Neural progenitor cell (in vitro differentiated cells): ENCODE measurements at places on chromosomes 3 and 15. TPM values are rescaled to one million over a fixed set of nuclear protein-coding genes. Genes with fewer than 3 reads are reported as not detected.

DNA sequence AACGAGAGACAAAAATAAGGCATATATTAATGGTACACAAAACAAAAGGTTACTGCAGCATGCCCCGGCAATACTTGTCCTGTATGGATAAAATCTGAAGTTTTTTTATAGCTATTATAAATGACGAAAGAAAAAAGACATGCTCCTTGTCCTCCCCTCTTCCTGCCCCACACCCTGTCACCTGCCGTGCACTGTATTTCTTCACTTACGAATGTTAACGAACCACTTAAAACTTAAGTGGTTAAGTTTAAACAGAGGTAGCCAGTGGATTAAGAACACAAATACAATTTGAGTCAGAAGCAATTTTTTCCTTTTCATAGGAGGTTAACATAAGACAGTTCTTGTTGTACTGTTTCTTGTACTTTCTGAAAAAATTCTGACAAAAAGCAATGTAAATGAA is 799.1 kb upstream of the NECTIN3 start:
- H3K27me3 ChIP-seq: no peaks in the 10 kb centered on the region
- H3K4me1 ChIP-seq: no peaks in the 10 kb centered on the region
- no peak overlapping the region for H3K27ac ChIP-seq
- no peaks in the 10 kb centered on the region for H3K36me3 ChIP-seq
- no peak for DNase-seq

- H3K4me3 ChIP-seq: no peak overlapping the region
- H3K27ac ChIP-seq: no peak overlapping the region
- H3K36me3 ChIP-seq: no peaks in the 10 kb centered on the region
- H3K4me1 ChIP-seq: no peaks in the 10 kb centered on the region
- no peaks in the 10 kb centered on the region for H3K27me3 ChIP-seq
- DNase-seq: no peak
These were observed 543.1 kb upstream of the NECTIN3 start for GRCh38 chr3:110528305-110529121.

DNA sequence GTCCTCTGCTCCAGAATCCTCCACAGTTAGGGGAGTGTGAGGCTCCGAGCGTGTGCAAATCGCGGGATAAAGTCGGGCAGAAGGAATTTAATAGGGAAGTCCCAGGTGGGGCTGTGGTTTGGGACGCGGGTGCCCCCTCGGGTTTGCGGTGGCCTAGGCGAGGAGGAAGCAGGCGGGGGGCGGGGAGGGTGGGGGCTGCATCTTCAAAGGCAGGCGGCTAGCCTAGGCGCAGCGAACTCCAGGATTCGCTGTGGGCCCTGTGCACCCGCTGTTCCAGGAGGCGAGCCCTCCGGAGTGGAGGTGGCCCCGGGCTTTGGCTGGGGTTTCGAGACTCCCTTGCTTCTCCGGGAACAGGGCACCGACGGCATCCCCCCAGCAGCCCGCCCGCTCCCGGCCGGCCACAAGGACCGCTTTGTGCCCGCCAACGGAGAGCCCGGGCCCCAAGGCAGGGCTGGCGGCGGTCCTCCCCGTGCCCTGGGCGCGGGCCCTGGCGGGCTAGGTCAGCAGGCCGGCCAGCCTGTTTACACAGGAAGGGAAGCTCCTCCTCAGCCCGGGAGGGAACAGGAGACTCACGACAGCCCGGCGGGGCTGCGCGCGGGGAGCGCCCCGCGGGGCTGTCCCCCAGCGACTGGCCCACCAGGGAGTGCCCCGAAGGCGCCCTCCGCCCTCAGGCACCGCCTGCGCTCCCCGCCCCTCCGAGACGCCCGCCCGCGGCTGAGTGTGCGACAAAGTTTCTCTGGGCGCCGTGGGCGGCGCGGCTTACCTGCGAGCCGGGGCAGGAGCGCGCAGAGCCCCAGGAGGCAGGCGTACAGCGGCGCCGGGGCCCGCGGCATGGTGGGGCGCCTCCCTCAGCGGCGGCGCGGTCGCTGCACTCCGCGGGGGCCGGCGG is 753 bp downstream of the ITGB5 start:
- no peaks in the 10 kb centered on the region for H3K36me3 ChIP-seq
- H3K4me3 ChIP-seq: peak overlapping the region; percentile 95
- peak overlapping the region; percentile 22 for H3K27ac ChIP-seq

DNA sequence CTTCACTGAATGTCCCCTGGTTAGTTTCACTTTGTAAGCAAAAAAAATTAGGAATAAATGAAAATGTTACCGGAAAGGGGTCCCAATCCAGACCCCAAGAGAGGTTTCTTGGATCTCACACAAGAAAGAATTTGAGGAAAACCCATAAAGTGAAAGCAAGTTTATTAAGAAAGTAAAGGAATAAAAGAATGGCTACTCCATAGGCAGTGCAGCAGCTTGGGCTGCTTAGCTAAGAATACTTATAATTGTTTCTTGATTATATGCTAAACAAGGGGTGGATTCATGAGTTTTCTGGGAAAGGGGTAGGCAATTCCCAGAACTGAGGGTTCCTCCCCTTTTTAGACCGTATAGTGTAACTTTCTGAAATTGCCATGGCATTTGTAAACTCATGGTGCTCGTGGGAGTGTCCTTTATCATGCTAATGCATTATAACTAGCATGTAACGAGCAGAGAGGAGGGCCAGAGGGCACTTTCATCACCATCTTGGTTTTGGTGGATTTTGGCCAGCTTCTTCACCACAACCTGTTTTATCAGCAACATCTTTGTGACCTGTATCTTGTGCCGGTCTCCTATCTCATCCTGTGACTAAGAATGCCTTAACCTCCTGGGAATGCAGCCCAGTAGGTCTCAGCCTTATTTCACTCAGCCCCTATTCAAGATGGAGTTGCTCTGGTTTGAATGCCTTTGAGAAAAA is 41.0 kb upstream of the CMSS1 start:
- no peak overlapping the region for H3K4me3 ChIP-seq
- no peak overlapping the region for H3K27ac ChIP-seq
- DNase-seq: no peak
- H3K4me1 ChIP-seq: no peaks in the 10 kb centered on the region
- no peaks in the 10 kb centered on the region for H3K36me3 ChIP-seq

GRCh38 chr3:28088811-28089526 is 152.4 kb upstream of the CMC1 start:
- H3K27me3 ChIP-seq: no peaks in the 10 kb centered on the region
- H3K4me1 ChIP-seq: no peaks in the 10 kb centered on the region
- no peaks in the 10 kb centered on the region for H3K36me3 ChIP-seq
- no peak for DNase-seq
- no peak overlapping the region for H3K27ac ChIP-seq

DNA sequence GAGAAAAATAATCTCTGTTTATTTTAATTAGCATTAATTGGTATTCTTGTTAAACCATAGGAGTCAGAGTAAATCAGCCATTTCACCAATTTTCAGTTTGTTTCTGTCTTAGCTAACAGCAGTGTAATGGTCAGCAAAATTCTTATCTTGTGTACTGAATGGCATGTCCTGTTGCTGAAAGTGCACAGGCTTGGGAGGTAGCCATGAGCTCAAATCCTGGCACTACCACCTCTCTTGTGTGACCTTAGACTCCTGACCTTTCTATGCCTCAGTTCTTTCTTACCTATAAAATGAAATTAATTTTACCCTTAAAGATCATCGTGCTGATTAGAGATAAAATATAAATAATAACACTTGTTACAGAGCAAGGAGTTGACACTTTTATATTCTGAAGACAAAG is 35.8 kb downstream of the MLH1 start:
- DNase-seq: no peak
- no peaks in the 10 kb centered on the region for H3K4me1 ChIP-seq
- no peak overlapping the region for H3K4me3 ChIP-seq
- peaks cover 22% of the 10 kb centered on the region for H3K36me3 ChIP-seq

ABI3BP gene
- not detected in 2 replicates for total RNA-seq

DNA sequence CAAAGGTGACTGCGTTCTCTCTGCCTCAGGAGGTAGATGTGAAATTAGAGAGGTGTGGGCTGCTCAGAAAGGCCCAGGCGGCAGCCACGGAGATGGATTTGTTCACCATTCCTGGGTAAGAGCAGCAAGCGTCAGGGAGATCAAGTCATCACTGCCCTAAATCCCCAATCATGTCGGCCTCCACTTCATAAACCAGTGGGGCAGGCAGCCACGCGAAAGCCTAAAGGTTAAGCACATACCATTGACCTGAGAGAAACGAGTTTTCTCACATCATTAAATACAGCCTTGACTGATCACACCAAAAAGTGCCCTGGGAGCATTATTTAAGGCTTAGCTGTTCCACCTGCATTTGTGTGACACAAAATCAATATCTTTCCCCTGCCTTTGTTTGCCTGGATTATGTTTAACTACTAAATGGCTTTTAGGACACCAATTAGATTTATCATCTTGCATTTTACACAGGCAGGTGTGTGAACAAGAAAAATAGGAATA is 50.7 kb upstream of the FOXB1 start:
- no peak overlapping the region for H3K27ac ChIP-seq
- peaks cover 11% of the 10 kb centered on the region for H3K4me1 ChIP-seq
- H3K36me3 ChIP-seq: no peaks in the 10 kb centered on the region
- H3K4me3 ChIP-seq: no peak overlapping the region

CYP8B1 gene
- total RNA-seq: not detected in 2 replicates

- no peaks in the 10 kb centered on the region for H3K36me3 ChIP-seq
- no peak overlapping the region for H3K27ac ChIP-seq
- no peak for DNase-seq
- H3K4me1 ChIP-seq: no peaks in the 10 kb centered on the region
These were observed 5.9 kb upstream of the ZNF621 start for GRCh38 chr3:40518848-40519247.

DNA sequence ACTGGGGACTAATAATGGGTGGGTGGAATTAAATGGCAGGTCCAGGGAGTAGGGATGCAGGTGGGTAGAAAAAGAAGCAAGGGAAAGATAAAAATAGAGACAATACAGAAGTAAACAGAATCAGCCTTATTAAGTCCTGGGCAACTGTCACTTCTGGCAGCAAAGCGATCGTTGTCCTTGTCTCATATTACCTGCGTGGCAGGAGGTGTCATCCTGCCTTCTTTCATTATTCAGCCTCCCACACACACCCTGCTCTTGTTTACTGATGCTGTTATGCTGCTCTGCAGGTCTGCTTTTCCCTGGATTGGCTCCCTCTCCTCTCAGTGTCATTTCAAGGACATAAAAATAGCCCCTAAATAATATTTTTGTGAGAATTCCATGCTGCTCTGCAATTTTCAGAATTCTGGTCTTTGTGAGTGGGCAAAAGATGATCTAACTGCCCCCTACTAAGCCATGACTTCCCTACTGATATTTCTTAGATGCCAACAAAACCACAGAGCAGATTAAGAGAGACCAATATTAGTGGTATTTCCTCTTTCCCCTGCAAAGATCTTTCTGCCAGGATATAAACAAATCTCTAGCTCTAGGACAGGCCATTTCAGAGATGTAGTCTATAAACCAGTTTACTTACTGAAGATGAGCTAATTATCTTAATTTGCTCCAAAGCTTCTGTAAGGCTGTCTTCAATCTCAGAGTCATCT is 8.5 kb downstream of the VEPH1 start:
- no peak overlapping the region for H3K4me3 ChIP-seq
- no peaks in the 10 kb centered on the region for H3K36me3 ChIP-seq
- DNase-seq: no peak
- H3K27ac ChIP-seq: no peak overlapping the region

DNA sequence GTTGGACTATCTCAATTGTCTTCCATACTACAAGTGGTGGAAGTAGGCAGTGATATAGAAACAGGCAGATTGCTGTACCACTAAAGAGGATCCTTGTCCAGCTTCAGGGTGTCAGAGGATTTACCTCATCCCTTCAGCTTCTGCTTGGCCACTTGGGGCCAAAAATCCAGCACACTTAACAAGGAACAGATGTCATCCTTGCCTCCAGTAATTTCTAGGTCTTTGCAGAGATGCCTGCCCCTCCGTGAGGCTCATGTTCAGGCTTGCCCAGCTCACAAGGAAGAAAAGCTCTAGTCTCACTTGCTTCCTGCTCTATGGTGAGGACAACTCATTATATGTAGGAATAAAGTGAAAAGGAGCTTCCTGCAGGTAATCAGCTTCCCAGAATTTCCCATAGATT is 510.3 kb downstream of the EPHA3 start:
- H3K27ac ChIP-seq: no peak overlapping the region
- no peak overlapping the region for H3K4me3 ChIP-seq
- H3K4me1 ChIP-seq: no peaks in the 10 kb centered on the region

DNA sequence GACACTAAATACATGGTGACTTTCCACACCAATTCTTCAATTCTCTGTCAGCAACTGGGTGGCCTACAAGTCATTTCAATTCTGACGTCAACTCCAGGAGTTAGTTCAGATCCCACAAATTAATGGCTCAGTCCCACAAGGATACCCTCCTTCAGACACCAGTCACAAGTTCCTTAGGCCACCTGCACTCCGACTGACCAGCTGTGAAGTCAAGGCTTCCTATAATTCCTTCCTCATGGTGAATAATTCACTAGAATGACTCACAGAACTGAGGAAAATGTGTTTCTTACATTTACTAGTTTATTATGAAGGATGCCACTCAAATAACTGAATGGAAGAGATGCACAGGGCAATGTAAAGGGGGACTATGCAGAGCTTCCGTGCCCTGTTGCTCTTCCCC is 6.3 kb upstream of the PIAS1 start:
- no peak overlapping the region for H3K4me3 ChIP-seq
- H3K27ac ChIP-seq: no peak overlapping the region
- no peak for DNase-seq
- H3K4me1 ChIP-seq: peaks cover under 1% of the 10 kb centered on the region

TMC3 gene
- 0.09 and 0.13 TPM in 2 replicates for total RNA-seq

IL17RB gene
- total RNA-seq: 3.4 and 5.5 TPM in 2 replicates

TRPM1 gene
- not detected in 2 replicates for total RNA-seq

DNA sequence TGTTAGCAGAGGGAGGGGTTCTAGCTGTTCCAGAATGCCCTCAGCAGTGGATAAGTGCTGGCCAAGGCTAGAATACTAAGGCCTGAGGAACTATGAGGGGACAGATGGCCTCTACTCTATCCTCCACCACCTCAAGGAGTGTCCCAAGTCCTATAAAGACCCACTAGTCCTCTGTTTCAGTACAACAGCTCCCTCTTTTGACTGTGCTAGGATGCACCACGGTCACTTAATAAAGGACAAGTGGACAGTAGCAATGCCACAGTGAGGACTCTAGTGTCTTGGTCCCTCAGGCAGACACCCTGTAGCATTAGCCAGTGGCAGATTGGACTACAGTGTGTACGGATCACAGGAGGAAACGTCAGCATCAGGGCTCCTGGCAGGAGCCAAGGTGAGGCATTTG is 171.8 kb upstream of the PROK2 start:
- H3K4me3 ChIP-seq: no peak overlapping the region
- H3K36me3 ChIP-seq: no peaks in the 10 kb centered on the region
- DNase-seq: peak; percentile 47
- H3K4me1 ChIP-seq: peaks cover 21% of the 10 kb centered on the region

- no peak overlapping the region for H3K27ac ChIP-seq
- no peaks in the 10 kb centered on the region for H3K27me3 ChIP-seq
- no peak overlapping the region for H3K4me3 ChIP-seq
These were observed 37.7 kb downstream of the LDHAL6B start for GRCh38 chr15:59244337-59244736.

DNA sequence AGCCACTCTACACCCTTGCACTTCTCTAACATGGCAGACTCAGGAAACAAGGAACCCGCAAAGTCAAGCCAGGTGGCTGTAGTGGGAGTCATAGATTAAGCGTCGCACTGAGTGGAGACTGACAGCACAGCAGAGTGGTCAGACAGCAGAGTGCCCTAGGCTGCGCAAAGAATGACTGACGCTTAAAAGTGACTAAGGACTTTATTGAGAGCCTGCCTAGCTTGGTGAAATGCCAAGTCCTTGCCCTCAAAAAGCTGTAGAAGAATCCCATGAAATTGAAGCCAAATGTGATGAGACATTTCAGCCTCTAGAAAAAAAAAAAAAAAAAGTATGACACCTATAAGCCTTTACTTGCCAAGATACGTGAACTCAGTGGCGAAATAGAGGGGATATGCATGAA is 30.2 kb downstream of the NCEH1 start:
- DNase-seq: no peak
- no peak overlapping the region for H3K27ac ChIP-seq
- no peaks in the 10 kb centered on the region for H3K36me3 ChIP-seq
- no peaks in the 10 kb centered on the region for H3K27me3 ChIP-seq

CLDN16 gene
- not detected in 2 replicates for total RNA-seq
